Activated CD4-positive, alpha-beta T cell treated with anti-CD3 and anti-CD28 coated beads, Interleukin-2, amount 10 ng/mL, durations not matched to agents 24 days and 14 days (primary cell): ENCODE measurements at places on chromosomes 1 and 21. TPM values are rescaled to one million over a fixed set of nuclear protein-coding genes. Genes with fewer than 3 reads are reported as not detected.

- no peaks in the 10 kb centered on the region for H3K36me3 ChIP-seq
- H3K27me3 ChIP-seq: peaks cover 8% of the 10 kb centered on the region
- H3K4me1 ChIP-seq: peaks cover 7% of the 10 kb centered on the region
- no peak overlapping the region for H3K4me3 ChIP-seq
- no peak for DNase-seq
These were observed 11.1 kb upstream of the TNFRSF14 start for GRCh38 chr1:2544875-2545640.

GRCh38 chr1:61392409-61393242, 310.3 kb downstream of the NFIA start:
- no peak for DNase-seq
- no peaks in the 10 kb centered on the region for H3K4me1 ChIP-seq
- no peaks in the 10 kb centered on the region for H3K27me3 ChIP-seq
- no peaks in the 10 kb centered on the region for H3K36me3 ChIP-seq

DNA sequence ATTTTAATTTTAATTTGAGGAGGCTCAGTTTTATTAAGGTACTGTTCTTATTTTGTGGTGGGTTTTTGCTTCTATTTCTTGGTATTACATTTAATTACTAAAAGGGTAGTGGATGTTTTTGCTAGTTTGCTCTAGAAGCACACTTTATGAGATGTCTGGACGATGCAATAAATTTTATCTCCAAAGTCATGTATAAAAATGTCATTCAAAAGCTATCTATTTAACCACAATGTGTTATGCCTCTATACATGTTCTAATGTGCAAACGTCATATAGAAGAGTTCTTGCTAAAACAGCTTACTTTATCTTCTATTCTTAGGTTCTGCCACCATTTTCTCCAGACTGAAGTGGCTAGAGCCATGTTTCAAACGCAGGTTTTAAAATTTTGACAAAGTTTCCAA, 12.9 kb upstream of the MPC2 start:
- peaks cover 32% of the 10 kb centered on the region for H3K36me3 ChIP-seq
- H3K27me3 ChIP-seq: no peaks in the 10 kb centered on the region
- no peak overlapping the region for H3K27ac ChIP-seq
- DNase-seq: no peak
- peaks cover 27% of the 10 kb centered on the region for H3K4me1 ChIP-seq
- H3K4me3 ChIP-seq: no peak overlapping the region

The DMBX1 gene
- 0.07 TPM in 1 of 2 replicates, not detected in the other for total RNA-seq

The CFHR3 gene
- total RNA-seq: not detected in 2 replicates

- H3K36me3 ChIP-seq: peaks cover 24% of the 10 kb centered on the region
- no peak overlapping the region for H3K27ac ChIP-seq
- DNase-seq: no peak
- no peaks in the 10 kb centered on the region for H3K4me1 ChIP-seq
These were observed 18.0 kb downstream of the TOR3A start for GRCh38 chr1:179099891-179100290.

DNA sequence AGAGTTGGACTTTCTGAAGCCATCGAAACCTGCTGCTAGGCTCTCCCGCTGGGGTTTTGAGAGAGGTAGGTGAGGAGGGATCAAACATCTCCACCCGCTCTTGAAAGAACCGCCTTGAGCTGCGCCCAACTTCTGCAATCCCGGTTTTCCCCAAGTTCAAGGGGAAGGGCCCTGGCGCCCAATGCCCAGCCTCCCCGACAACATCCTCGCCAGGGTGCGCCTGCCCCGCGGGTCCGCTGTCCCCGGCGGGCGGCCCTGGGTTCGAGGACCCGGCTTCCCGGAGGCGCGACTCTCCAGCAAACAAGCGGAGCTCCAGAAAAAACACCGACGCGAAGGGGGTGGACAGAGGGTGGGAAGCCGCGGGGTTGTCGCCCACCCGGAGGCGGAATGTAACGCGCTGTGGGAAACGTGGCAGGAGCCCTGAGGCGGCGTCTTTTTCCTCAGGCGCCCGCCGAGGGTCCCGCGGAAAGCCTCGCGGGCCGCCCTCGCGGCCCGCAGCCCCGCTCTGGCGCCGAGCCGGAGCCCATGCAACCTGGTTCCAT, 607 bp downstream of the BTG3 start:
- H3K4me3 ChIP-seq: peak overlapping the region; percentile 84
- peaks cover 50% of the 10 kb centered on the region for H3K4me1 ChIP-seq
- no peaks in the 10 kb centered on the region for H3K27me3 ChIP-seq
- peak overlapping the region; percentile 96 for H3K27ac ChIP-seq
- peak; percentile 77 for DNase-seq

The GPR157 gene
- 2.1 and 4.6 TPM in 2 replicates for total RNA-seq

DNA sequence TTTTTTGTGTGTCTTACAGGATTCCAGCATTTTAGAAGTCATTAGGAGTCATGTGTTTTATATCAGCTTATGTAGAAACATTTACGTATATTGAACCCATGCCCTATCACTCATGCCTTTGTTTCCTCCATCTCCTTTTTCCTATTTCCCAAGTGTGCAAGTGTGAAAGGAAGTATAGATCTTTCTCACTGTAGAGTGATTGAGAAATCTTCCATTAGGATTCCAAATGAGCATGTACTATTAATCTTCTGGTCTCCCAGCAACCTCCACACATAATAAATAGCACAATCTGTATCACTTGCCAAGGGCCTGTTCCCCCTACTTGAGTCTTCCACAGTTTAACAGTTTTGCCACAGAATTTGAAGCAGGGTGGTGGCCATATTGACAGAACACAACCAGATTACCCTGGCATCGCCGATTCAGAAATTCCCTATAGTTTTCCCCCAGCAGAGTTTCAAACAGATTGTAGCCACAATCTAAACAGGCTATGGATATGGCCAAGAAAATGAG, 1052.8 kb downstream of the TTLL7 start:
- no peaks in the 10 kb centered on the region for H3K27me3 ChIP-seq
- no peaks in the 10 kb centered on the region for H3K4me1 ChIP-seq
- H3K27ac ChIP-seq: no peak overlapping the region

DNA sequence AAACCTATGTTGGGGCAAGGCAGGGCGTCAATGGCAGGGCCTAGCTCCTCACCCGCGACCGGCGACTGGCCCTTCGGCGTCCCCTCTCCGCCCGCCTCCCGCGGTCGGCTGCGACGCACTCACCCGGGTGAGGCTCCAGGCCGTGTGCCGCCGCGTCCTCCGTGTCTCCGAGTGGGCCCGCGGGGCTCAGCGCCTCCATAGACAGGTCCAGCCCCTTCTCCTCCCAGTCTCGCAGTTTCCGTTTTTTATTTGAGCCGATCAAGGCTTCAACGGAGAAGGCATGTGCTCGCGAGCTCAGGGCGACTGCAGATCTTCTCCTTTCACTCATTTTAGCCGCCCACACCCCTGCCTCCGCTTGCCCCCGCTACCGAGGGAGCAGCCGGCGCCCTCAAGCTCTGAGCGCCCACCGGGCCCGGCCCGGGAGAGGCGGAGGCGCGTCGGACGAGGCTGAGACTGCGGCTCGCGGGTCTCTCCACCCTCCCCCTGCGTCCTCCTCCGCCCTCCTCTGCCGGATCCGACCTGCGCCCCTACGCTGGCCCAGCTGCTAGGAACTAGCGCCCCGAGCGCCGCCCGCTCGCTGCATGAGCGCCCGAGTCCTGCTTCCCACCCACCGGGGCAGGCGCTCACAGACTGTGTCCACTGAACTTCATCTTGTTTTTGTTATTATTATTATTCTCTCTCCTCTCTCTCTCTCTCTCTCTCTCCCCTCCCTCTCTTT, 516 bp downstream of the TBX15 start:
- peak overlapping the region; percentile 67 for H3K27ac ChIP-seq
- no peak for DNase-seq
- peaks cover 18% of the 10 kb centered on the region for H3K36me3 ChIP-seq
- H3K4me3 ChIP-seq: no peak overlapping the region
- H3K4me1 ChIP-seq: peaks cover 10% of the 10 kb centered on the region
- H3K27me3 ChIP-seq: peaks cover 89% of the 10 kb centered on the region
